Activated effector memory CD4-positive, alpha-beta T cell treated with Interleukin-2 at 50 U/mL for 16 hours (primary cell): ENCODE measurements at places on chromosomes 2 and 18.

- no peak for DNase-seq
These were observed 118.9 kb upstream of the CAB39 start for GRCh38 chr2:230593765-230594164.

DNA sequence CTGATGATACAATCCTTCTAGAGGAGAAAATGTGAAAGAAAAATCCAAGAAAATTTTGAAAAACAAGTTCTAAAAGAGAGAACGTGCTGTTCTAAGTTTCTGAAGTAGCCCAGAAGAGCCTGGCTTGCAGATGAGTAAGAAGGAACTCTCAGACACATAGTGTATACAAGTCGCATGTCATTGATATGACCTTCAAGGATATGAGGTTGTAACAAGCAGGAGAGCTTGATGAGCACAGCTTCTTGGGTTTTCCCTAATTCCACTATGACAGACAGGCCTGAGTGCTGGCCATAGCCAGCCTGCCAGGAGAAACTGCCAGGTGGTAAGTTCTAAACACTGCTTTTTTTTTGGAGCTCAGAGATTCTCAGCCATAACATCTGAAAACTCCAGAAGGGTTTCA is 235.7 kb upstream of the SIX2 start:
- DNase-seq: no peak

GRCh38 chr2:32553829-32554432 is 73.9 kb upstream of the TTC27 start:
- DNase-seq: no peak

- DNase-seq: no peak
These were observed 1.3 kb downstream of the NCAPH start for GRCh38 chr2:96336873-96337272.

DNA sequence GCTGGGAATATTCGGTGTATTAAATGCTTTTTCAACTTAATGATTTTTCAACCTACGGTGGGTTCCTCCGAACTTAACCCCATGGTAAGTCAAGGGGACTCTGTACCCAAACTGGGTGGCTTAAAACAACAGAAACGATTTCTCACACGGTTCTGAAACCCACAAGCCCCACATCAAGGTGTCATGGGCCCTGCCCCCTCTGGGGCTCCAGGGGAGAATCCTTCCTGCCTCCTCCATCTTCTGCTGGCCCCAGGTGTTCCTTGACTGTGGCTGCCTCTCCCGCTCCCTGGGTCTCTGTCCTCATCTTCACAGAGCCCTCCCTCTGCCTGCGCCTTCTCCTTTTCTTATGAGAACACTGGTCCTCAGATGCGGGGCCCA is 301.3 kb upstream of the SALL3 start:
- DNase-seq: no peak

- no peak for DNase-seq
These were observed 193.5 kb downstream of the ZFP36L2 start for GRCh38 chr2:43033016-43033270.

- DNase-seq: no peak
These were observed 622.6 kb downstream of the EPHA4 start for GRCh38 chr2:220949466-220949865.

GRCh38 chr2:163405298-163405697 is 330.5 kb downstream of the FIGN start:
- DNase-seq: no peak

GRCh38 chr2:231541645-231542044 is 11.4 kb upstream of the NMUR1 start:
- DNase-seq: no peak

DNA sequence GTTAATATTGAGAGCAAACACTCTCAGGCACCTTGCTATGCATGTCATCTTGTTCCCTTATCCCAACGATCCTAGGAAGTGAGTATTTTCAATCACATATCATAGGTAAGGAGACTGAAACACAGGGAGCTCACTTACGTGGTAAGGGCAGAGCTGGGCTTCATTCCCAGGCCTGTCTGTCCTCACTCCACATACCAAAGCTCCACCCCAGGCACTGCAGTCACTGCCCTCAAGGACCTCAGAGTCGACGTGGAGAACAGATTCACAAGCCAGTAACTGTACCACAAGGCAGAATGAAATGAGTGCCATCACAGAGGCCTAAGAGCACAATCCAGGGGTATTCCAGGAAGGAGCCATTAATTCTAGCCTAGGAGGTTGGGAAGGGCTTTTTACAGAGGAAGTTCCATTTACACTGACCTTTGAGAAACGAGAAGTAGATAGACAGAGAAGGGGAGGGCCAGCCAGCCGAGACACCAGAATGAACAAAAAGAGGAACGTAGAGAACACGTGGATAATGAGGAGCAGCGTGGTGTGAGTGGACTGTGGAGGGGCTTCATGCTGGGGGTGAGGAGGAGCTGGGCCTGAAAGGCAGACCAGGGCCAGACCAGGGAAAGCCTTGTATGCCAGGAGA is 48.6 kb downstream of the KIAA2012 start:
- no peak for DNase-seq

- DNase-seq: no peak
These were observed 115.7 kb downstream of the MSH2 start for GRCh38 chr2:47518497-47519146.

- no peak for DNase-seq
These were observed 124.5 kb downstream of the SEPTIN10 start for GRCh38 chr2:109489296-109489695.

DNA sequence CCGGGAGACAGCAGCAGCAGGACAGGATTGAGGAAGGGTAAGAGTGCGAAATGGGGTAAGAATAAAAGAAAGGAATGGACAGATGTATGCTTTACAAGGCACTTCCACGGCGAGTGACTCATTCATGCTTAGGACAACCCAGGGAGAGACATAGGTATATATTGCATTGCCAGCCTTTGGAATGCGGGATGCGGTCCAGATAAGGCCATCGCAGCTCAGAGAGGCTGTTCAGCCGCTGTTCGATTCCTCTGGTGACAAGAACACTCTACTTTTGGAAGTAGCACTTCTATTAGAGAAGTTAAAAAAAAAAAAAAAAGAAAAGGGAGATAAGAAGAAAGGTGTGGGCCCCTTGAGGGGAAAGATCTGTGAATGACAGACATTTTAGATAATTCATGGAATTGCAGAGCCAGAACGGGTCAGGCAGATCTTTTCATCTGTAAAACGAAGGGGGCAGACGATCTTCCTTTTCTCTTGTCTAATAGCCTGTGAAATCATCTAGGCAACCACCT is 819 bp upstream of the NCOA1 start:
- DNase-seq: no peak

- no peak for DNase-seq
These were observed 126.4 kb downstream of the SMAD7 start for GRCh38 chr18:48824231-48824970.

GRCh38 chr2:4628998-4629501 is 925.7 kb downstream of the DCDC2C start:
- no peak for DNase-seq

DNA sequence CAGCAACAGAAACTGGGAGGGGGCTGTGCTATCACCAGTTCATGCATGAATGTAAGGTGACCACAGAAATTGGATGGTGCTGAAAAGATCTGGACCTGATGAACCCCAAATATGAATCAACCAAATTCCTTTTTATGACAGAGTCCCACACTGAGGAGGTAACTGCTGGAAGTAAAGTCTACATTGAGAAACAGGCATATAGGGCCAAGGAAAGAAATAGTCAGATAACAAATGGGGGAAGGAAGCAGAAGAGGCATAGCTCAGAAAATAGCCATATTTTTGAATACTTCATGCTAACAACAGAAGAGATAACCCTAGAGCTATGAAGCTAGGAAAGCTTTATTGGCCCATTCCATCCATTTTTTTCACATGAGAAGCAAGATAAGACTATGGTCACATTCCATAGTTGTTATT is 25.8 kb downstream of the ZC3H6 start:
- no peak for DNase-seq

- no peak for DNase-seq
These were observed 137.2 kb downstream of the TFCP2L1 start for GRCh38 chr2:121147766-121148165.

- no peak for DNase-seq
These were observed 340.6 kb downstream of the PAX3 start for GRCh38 chr2:221958224-221958623.

GRCh38 chr18:58653814-58654509 is 17.3 kb upstream of the MALT1 start:
- DNase-seq: no peak

DNA sequence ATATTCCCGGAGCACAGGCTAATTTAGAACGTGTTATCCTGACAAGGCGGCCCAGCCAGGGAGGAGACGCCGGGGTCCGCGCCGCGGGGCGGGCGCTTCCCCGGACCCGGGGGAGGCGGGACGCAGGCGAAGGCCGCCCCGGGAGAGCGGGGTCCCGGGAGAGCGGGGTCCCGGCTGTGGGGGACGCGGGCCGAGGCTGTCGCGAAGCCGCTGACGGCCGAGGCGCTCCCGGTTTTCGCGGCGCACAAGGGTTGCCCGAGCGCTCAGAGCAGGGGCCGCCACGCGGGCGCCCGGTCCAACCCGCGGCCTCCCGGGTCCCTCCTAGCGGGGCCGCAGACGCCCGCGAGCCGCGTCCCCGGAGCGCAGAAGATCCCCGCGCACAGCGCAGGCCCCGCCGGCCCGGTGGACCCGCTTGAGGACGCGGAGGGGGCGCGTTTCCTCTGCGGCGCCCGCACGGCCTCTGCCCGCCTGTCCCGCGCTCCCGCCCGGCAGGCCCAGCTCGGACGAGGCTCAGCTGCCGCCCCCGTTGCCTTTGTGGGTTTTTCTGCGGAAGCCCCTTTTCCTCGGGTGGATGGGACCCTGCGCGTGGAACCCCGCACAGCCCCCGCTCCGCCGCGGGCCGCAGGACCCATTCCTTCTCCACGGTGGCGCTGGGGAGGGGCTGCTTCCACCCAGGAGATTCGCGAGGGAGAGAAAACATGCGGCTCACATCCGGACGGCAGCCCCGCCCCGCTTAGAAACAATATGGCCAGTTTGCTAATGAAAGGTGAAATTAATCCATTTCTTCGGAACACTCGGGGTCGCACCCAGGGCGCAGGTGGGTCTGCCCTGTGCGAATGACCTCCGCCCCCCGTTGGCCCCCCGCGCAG is 9.6 kb upstream of the KCNG2 start:
- DNase-seq: no peak

DNA sequence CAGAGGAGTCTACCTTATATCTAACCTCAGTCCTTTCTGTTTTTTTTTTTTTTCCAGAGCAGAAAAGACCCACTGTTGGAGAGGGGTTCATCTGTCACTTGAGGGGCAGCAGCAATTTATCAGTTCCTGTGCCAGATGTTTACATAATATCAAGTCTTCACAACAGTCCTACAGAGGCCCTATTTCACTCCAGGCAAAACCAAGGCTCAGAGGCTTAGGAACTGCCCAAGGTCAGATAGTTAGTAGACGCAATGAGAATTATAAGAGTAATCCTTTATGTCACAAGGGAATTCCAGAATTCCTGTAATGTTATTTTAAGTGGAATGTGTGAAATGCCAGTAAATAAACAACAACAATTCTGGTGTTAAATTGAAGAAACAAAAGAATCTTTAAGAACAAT is 696.1 kb downstream of the NRXN1 start:
- no peak for DNase-seq

- DNase-seq: no peak
These were observed 35.0 kb upstream of the CCDC85A start for GRCh38 chr2:56148825-56149224.

DNA sequence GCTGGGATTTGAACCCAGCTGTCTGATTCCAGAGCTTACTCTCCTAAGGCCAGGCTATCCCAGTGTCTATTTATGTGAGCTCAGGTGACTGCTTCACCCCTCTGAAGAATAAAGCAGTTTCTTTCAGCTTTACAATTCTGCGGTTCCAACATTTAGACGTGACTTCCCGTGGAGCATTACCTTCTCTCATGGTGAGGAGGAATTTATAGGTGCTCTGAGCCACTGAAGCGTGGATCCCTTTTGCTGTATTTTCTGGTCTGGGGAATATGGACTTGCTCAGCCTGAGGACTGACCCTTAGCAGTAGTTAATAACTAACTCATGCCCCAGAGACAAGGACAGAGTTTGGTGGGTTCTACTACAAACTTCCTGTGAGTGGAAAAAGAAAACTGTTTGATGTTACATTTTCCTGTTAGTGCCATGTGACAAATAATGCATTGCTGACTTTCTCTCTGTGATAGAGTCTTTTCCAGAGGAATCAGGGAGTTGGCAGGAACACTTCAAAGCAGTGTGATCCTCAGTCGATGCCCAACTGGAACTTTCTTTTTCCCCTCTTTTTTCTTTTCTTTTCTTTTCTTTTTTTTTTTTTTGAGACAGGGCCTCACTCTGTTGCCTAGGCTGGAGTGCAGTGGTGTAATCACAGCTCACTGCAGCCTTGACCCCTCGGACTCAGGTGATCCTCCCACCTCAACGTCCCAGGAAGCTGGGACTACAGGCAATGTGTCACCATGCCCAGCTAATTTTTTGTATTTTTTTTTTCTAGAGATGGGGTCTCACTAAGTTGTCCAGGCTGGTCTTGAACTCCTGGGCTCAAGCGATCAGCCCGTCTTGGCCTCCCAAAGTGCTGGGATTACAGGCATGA is 21.9 kb downstream of the CASP10 start:
- no peak for DNase-seq

DNA sequence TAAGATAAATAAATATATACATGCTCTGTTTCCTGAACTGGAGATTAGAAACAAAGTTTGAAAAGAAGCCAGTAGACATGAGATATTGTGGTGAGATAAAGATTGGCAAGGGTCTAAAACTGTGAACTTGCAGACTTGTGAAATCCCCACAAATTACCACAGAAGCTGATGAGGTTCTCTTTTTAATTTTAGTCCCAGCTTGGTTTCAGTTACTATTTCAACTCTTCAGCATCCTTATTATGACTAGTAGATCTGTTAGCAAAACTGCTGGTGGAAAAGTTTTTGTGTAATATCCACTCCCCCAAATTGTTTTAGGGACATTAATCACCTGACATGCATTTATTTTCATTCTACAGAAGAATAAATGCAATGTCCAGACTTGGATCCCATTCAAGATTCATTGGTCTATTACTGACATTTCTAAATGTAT is 20.8 kb downstream of the RASGRP3 start:
- DNase-seq: no peak

DNA sequence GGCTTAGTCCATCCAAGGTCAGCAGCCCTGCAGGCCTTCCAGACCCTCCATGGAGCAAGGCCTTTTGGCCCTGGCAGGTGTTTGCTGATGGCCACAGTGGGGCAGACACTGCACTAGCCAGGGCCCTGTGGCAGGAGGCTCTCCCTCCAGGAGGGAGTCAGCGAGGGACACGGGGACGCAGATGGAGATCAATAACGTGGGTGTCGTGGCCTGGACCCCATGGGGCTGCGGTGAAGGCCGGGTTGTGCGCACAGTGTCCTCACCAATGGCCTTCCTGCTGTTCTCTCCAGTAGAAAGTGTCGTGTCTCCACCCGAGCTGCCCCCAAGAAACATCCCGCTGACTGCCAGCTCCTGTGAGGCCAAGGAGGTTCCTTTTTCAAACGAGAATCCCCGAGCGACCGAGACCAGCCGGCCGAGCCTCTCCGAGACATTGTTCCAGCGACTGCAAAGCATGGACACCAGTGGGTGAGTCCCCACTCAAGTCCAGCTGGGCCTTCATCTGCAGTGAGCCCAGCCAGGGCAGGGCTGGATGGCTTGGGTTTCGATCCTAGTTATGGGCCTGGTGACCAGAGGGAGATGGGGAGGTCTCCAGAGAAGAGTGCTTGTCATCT is 65.4 kb downstream of the INPP5D start:
- DNase-seq: no peak
